ENCODE measurements at places on chromosomes 13 and 19. TPM values are rescaled to one million over a fixed set of nuclear protein-coding genes. Genes with fewer than 3 reads are reported as not detected.
A peak's percentile ranks its signal among the peaks of the same experiment; 100 is the strongest.

DNA sequence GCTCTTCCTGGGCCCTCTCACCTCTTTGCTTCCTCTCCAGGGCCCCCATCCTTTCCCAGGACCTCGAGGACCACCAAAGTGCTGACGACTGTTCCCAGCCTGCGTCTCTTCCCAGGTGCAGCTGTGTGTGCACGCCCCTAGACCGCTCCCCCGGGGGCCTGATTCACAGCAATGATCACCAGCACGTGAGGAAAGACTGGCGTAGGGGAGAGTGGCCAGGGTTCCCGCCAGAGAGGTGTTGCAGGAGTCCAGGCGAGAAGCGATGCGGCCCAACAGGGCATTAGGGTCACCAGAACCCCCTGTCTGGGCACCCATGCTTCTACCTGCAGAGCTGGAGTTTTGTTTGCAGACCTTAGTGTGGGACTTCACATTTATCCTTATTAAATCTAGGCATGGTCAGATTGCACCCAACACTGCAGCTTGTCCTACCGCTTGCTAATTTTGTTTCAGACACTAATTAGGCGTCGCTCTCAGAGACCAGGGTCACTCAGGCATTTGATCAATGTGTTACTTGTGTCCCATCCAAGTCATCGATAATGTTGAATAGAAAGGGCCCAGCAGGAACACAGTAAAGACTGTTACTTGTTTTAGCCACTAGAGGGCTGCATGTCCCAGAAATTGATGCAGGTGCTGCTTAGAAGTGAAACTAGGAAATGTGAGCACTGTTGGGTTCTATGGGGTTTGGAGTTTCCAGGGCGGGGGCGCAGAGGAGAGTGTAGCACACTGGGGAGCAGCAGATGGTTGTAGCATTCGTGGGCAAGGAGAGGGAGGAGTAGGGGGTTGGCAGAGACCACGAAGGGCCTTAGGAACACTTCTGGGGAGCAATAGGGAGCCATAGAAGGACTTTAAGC lies 53.2 kb downstream of the CDADC1 start:
- peak; percentile 59 for DNase-seq

DNA sequence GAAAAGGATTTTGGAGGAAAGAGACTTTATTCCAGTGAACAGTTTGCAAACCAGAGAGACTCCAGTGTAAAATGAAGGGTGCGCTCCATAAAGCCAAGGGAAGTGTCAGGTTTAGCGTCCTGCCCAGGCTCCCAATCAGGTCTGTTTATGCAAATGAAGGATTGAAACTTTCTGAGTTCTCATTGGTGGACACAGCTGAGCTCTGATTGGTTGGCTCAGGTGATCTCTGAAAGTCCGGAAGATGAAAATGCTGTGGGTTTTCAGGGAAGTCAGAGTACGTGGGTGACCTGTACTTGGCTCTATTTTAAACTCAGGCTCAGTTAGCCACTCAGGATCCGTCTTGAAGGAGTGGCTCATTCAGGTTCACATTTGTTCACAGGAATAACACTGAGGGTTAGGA lies 28.7 kb upstream of the CD33 start:
- no peak for DNase-seq

DNA sequence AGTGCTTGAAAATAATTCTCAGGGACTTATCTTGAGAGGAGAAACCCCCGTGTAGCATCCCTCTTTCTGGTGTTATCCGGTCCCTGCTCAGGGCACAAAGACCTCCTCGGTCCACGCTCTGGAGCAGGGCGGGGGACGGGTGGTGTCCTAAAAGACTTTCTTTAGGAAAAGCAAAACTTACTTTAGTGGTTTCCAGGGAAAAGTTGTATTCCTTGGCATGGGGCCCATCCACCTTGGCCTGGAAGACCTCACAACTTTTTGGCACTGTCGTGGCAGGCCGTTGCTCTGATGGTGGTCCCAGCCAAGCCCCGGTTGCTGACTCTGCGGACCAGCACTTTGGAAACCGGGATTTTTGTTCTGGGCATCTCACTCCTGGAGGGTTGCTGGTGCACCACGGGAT lies 2.7 kb downstream of the AMER2 start:
- DNase-seq: no peak

DNA sequence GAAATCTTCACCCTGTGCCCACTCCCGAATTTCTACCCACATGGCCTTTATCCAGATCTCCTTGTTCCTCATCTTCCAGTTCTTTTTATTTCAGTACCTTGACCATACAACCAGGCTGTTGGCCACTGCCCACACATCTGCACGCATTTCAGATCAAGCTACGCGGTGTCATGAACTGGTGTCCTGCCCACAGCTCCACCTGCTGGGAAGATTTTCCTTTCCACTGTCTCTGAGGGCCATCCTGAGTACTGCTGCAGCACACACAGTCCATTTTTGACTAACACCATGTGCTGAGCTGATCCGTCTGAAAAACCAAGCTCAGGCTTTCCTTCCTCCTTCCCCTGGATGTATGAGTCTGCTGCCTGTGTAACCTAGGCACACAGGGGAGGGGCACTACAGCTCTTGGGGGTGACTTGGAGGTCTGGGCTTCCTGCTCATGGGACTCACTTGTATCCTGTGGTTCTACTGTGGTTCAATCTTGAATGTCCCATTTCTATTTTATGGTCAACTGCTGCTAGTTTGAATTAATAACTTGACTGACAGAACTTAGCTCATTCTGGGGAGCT lies 71.9 kb downstream of the WASF3 start:
- DNase-seq: peak; percentile 51

GRCh38 chr13:24076109-24076508 lies 84.4 kb upstream of the SPATA13 start:
- peak; percentile 85 for DNase-seq

GRCh38 chr13:68473834-68474326 lies 1243.7 kb upstream of the PCDH9 start:
- no peak for DNase-seq

Gene ZNF253
- 4.7 TPM for total RNA-seq

DNA sequence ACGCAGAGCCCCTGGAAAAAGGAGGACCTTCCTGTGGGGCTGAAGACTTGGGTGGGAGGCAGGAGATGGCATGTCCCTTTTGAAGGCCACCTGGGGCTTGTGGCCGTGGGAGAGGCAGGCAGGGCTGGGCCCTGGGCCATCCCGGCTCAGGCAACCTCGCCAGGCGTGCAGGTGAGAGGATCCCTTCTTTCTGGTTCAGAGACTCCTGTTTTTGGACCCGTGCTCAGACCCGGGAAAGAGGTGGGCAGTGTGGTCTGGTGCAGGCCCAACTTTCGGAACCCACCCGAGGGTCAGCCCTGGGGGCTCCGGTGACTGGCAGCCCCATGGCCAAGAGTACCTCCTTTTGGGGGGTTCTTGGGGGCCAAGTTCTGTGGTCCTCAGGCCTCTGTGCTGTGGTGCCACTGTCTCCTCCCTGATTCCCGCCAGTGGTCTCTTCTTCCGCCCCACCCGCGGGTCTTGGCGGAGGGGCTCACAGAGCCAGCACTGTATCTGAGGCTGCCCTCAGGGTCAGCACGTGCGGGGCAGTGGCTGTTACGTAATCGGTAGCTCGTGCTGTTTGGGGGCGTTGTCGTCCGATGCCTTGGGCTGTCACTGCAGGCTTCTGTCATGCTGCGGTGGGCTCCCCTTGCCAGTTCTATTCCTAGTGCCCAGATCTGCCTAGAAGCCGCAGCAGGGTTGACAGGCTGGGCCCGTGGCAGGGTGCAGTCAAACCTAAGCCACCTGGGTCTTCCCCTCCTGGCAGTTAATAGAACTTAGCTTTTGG lies 42.7 kb downstream of the KDM4B start:
- DNase-seq: no peak

Gene AZU1
- total RNA-seq: 0.60 TPM

- DNase-seq: no peak
These were observed 47.0 kb upstream of the DIAPH3 start for GRCh38 chr13:60210510-60211330.

Gene C19orf33
- 0.40 TPM for total RNA-seq

- DNase-seq: no peak
These were observed 86.0 kb downstream of the GADD45B start for GRCh38 chr19:2561895-2562294.

GRCh38 chr13:90889906-90890834 lies 457.3 kb upstream of the MIR17HG start:
- DNase-seq: no peak

DNA sequence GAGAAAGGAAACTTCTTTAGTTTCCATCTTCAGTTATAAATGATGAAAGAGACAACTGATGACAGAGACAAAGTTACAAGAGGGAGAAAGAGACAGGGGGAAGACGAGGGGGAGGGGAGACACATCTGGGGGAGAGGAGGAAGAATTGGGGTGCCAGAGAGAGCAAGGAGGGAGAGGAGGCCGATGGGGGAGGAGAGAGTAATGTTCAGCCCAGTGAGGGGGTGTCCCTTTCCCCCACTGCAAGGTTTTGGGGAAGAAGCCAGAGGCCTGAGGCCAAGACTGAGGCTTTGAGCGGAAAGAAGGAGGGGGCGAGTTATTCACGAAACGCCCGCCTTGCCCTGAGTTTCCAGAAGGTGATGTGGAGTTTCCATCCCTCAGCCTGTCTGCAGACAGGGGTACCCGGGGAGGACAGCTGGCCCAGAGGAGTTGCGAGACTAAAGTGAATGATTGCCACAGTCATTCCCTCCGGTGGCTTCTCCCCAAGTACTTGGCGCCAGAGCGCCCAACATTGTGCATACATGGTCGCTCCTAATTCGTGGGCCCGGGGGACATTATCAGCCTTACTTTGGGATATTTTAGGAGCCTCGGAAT lies 558 bp upstream of the PPAN start:
- DNase-seq: no peak

DNA sequence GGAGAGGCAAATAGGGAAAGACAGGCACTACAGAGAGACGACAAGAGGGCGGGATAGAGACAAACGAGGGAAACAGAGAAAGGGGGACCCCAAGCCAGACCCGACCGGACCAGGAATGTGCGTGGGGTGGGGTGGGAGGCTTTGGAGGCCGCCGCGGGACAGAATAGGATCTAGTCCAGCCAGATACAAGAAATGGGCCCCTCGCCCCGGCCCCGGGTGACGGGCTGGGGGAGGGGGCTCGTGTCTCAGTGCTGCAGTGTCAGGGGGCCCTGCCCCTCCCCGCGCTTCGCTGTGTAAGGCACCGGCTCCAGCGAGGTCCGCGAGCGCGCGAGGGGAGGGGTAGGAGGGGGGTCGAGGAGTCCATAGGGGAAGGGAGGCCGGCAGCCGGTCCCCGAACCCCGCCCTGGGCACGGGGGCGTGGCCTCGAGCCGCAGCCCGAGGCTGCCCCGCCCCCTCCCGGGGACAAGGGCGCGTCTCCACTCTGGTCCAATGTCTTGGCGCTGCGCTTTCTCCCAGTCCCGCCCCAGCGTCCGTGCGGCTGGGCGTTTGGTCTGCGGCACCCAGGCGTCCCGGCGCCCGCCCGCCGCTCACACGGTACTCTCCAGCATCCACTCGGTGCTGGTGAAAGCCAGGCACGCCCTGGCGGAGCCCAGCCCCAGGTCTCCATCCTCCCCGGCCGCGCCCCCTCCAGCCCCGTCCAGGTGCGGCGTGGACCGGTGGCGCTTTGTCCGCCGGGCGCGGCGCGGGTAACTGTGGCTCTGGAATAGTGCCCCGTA lies 11.0 kb downstream of the IFNL1 start:
- no peak for DNase-seq

DNA sequence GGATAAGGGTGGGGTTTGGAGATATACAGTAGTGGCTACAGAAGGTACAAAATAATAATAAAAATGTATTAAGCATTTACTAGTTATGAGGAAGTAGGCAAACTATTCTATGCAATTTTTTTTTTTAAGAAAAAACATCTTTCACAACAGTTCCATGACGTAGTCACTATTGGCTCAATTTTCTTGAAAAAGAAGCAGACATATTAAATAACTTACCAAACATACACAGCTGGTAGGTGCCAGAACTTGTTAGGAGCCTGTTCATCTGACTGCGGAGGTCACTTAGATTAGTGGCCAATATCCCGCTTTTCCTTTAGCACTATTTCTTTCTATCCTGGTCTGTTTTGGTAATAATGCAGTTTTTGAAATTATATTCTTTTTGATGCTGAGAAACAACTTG lies 593.5 kb downstream of the KCTD12 start:
- DNase-seq: no peak

- DNase-seq: peak; percentile 91
These were observed 650 bp upstream of the FUT5 start for GRCh38 chr19:5870986-5871394.

DNA sequence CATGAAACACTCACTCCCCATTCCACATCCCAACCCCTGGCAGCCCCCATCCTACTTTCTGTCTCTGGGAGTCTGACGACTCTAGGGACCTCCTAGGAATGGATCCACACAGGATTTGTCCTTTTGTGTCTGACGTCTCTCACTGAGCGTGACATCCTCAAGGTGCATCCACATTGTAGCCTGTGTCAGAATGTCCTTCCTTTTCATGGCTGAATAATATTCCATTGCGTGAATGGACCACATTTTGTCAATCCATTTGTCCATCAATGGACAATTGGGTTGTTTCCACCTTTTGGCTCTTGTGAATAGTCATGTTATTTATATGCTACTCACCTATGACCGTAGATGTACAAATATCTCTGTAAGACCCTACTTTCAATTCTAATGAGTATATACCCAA lies 16.8 kb upstream of the NMRK2 start:
- DNase-seq: no peak

- no peak for DNase-seq
These were observed 1183.1 kb upstream of the PCDH20 start for GRCh38 chr13:62598708-62599107.

DNA sequence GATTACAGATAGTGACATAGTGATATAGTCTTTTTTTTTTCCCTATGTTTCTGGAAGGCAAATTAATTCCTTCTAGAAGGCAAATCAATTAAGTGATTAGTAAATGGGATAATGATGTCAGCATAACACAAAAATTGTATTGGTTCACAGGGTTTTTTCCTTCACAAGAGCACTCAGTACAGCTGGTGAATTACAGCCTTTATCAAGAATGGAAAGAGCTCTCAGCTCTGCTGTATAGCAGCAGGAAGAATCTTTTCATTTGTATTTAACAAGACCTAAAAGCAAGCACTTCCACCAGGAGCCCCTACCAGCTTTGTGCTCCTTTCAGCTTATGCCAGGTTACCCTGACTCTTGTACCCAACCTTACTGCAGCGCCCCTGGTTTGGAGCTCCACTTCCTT lies 90.8 kb downstream of the SERP2 start:
- DNase-seq: no peak

- DNase-seq: no peak
These were observed 1.2 kb downstream of the CHST8 start for GRCh38 chr19:33622809-33623511.

Gene ZNF221
- total RNA-seq: 2.9 TPM

- DNase-seq: no peak
These were observed 61.0 kb downstream of the STK24 start for GRCh38 chr13:98515818-98516465.

Measured in left lobe of liver (tissue), 2 donors.